Mesenchymal stem cell (in vitro differentiated cells and primary cell): ENCODE measurements at places on chromosomes 12 and 14.

DNA sequence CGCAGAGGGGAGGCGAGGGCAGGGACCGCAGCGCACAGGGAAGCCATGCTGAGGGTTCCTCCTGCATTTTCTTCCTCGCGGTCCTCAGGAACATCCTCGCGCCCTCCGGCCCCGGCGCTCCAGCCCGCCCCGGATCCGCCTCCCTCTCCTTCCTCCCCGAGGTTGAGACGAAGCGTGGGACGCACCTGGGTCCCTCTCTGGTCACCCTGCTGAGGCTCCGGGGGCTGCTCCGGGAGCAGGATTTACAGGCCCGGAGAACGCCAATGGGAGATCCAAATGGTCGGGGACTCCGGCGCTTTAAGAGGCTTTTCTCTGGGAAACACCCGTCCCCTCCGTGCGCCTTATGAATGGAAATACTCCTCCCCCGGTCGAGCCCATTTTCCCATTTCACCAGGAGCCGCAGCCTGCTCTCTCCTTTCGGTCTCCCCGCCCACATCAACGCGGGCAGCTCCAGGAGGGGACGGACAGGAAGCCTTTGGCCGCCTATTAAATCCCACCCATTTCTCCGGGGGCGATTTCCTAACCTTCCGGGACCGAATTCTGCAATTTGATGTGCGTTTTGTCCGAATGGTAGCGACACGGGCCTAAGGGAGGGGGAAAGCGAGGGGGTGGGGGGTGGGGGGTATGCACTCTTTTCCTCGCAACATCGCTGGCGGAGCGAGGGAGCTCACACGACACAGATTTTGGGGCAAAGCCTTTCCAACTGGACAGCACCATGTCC lies at the start of gene UNC79:
Gene UNC79 (plus strand): TSS at position 625 of the 721 bp plus-strand sequence. CDS start 91 bp downstream, at position 716.
- DNase-seq: no peak

DNA sequence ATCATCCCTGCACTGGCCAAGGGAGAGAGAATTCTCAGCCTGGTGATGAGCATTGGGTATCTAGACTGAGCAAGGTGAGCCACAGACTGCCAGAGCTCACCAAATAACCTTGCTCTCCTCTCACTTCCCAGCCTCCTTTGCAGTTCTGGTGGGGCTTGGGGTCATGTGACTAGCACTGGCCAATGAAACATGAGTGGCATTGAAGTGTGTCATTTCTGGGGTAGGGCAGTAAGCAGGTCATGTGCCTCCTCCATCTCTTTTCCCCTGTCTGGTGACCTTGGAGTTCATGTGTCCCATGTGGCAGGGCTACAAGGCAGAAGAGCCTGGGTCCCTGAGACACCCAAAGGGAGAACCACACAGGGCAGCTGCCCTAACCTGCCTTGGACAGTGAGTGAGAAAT lies 3.6 kb upstream of the KRT72 start:
- DNase-seq: no peak

GRCh38 chr14:101497684-101498525 lies 63.4 kb upstream of the DIO3 start:
- no peak for DNase-seq

DNA sequence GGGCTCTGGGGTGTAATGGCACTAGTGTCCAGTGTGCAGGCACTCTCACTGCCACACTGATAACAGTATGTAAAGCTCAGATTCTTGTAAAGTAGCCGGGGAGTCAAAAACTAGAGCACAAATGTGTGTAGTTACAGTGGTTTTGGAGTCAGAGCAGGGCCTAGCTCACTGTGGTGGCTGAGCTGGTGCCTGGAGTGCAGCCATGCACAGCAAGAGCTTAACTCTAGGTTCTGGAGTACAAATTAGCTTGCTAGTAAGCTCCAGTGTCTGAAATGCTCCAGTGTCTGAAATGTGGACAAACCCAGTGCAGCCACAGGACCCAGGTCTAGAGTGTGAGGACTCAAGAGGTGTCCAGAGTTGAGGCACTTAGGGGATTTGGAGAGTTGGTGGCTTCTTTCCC lies 149.2 kb downstream of the MSRB3 start:
- DNase-seq: no peak

DNA sequence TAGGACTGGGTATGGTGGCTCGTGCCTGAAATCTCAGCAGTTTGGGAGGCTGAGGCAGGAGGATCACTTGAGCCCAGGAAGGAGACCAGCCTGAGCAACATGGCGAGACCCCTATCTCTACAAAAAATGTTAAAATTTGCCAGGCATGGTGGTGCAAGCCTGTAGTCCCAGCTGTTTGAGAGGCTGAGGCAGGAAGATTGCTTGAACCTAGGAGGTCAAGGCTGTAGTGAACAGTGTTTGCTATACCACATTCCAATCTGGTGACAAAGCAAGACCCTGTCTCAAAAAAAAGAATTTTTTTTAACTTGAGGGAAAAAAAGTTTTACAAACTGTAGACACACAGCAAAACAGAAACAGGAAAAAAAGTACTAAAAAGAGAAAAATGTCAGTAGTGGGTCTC lies 2.3 kb upstream of the MAP3K9 start:
- DNase-seq: no peak

DNA sequence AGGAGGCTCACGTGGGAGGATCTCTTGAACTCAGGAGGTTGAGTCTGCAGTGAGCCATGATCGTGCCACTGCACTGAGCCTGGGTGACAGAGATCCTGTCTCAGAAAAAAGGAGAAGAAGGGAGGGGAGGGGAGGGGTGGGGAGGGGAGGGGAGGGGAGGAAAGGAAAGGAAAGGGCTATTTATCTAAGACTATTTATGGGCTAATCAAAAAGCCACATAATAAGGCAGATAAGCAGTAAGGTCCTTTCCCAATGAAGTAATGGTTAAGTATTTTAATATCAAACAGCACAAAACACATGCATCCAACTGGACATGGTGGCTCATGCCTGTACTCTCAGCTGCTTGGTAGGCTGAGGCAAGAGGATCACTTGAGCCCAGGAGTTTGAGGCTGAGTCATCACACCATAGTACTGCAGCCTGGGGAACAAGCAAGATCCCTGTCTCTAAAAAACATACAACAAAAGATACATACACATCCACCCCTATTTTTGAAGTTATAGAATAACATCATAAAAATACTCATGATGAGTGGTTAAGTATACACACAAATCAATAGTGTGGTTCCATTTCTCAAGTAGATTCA lies 9.7 kb downstream of the PAWR start:
- peak; percentile 68 for DNase-seq

DNA sequence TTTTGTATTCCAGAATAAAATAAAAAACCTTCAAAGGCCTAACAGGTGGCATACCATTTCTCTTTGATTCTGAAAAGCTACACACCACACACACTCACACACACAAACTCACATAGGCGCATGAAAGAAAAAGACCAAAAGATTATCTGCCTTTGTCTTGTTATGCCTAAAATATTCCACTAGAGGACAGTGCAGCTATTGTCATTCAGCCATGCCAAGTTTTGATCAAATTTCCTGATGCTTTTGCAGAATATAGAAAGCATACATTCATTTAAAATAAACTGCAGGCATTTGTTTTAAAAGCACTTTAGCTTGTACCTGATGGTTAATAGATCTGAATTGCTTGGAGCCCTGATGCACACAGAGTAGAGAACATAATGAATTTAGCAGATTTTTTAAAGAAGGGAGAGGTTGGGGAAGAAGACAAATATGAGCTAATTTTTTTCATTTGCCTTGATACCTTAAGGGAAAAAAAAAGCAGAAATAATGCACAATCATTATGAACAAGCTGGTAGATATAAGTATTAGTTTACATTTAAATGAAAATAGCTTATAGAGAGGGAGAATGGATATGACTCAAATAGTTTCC lies 1766.9 kb upstream of the SEL1L start:
- peak; percentile 53 for DNase-seq

- DNase-seq: no peak
Measured at GRCh38 chr12:104279164-104279563, 24.4 kb upstream of the EID3 start.

DNA sequence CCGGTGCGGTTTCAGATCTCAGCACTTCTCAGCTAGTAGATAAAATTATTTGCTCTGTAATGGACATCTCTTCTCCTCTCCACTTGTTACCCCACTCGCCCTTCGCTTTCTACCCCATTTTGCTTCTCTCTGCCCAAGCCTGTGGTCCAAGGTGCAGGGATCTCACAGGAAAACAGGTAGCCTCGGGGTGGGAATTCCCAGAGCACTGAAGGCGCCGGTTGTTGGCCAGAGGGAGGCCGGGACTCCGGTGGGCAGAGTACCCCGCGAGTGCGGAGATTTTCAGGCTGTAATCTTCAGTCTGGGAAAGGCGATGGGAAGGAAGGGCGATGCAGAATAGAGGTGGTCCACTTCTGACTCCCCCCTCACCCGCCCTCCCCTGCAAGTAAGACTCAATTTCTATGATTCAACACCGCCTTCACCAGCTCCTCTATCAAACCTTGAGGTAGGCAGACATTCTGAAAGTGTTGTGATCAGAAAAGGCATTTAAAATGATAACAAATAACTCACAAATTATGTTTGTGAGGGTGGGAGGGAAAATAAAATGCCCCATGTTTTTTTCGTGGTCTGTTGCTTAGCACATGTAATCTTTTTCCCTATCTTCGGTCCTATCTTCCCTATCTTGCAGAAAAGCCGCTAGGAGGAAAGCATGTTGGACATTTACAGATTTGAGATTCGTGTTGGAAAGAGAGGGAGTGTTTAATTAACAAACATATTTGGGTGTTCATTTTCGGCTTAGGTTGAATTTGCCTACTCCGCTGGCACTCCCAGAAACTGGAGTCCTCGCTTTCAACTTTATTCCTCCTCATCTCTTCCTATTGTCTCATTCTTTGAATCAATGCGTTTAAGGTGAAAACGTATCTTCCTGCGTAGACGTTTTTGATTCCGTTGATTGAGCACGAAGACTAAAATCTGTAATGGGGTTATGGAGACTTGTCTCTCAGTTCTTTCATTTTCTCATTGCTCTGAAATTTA lies 8.5 kb downstream of the FOXG1 start:
- no peak for DNase-seq

GRCh38 chr12:59113831-59114615 lies 193.7 kb upstream of the LRIG3 start:
- peak; percentile 79 for DNase-seq

- no peak for DNase-seq
Measured at GRCh38 chr14:77143071-77143470, 1.5 kb upstream of the ZDHHC22 start.

DNA sequence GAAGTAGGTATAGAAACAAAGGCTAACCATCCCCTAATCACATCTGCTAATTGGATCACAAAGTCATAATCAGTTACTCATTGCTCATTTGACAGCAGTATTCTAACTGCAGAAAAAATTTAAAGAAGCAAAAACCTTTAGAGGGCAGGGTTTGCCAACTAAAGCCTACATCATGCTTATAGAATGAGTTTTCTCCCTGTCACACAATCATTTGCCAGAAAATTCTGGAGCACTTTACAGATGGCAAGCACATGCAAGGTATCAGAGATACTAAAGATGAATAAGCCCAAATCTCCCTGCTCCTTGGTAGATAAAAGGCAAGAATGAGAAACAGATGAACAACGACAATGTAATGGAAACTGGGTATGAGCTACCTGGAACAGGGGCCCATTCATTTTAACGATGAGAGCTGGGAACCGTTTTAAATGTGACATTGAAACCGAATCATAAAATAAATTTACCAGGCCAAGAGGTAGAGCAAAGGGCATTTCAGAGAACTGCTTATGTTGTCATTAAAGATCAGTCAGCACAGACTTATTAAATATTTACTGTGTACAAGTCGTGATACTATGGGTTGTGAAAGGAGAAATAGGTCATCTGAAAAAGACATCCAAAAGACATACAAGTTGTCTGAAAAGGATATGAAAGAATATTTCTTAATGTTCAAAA lies 211.4 kb upstream of the ABCD2 start:
- no peak for DNase-seq

- DNase-seq: no peak
Measured at GRCh38 chr14:59998564-59998963, 78.6 kb downstream of the LRRC9 start.

GRCh38 chr12:31578632-31579031 lies 12.3 kb downstream of the DENND5B start:
- DNase-seq: peak; percentile 14

DNA sequence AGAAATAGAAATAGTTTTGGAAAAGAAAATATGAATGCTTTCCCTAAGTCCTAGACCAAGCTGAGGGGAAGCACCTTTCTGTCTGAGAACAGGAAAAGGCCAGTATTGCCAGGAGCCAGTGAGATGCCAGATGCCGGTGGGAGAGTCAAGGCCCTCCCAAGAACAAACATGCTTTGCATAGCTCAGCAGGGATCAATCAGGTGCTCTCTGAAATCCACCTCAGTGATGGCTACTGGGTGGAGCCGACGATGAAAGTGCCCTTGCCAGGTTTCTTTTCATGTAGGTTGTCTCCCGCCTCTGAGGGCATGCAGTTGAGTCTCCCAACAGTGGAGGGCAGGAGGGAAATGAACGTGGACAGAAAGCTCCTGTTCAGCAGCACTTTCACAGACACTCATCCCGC lies 28.3 kb downstream of the DEGS2 start:
- no peak for DNase-seq

DNA sequence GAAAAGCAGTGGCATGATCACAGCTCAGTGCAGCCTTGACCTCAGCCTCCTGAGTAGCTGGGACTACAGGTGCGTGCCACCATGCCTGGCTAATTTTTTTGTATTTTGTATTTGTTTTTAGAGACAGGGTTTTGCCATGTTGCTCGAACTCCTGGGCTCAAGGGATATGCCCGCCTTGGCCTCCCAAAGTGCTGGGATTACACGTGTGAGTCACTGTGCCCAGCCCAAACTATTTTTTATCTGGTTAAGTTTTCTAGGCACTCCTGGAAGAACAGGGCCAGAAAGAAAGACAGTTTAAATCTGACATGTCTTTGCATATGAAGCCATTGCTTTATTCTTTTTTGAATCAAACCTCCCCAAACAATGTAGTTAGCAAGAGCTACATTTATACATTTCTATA lies 27.5 kb upstream of the PTGR2 start:
- DNase-seq: no peak

DNA sequence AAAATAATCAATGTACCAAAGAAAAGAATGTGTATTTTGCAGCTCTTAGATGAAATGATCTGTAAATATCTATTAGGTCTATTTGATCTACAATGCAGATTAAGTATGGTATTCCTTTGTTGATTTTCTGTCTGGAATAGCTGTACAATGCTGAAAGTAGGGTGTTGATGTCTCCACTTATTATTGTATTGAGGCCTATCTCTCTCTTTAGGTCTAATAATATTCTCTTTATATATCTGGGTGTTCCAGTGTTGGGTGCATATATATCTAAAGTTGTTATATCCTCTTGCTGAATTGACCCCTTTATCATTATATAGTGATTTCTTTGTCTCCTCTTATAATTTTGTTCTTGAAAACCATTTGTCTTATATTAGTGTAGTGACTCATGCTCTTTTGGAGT lies 885.5 kb upstream of the FOXG1 start:
- no peak for DNase-seq

DNA sequence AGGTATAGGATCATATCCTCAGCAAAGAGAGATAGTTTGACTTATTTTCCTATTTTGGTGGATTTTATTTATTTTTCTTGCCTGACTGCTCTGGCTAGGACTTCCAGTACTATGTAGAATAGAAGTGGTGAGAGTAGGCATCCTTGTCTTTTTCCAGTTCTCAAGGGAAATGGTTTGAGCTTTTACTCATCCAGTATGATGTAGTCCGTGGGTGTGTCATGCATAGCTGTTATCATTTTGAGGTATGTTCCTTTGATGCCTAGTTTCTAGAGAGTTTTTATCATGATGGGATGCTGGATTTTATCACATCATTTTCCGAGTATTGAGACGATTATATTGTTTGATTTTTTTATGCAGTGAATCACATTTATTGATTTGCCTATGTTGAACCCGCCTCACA lies 97.2 kb downstream of the MGAT4C start:
- DNase-seq: no peak
